ENCODE measurements at places on chromosomes 6 and 20.

DNA sequence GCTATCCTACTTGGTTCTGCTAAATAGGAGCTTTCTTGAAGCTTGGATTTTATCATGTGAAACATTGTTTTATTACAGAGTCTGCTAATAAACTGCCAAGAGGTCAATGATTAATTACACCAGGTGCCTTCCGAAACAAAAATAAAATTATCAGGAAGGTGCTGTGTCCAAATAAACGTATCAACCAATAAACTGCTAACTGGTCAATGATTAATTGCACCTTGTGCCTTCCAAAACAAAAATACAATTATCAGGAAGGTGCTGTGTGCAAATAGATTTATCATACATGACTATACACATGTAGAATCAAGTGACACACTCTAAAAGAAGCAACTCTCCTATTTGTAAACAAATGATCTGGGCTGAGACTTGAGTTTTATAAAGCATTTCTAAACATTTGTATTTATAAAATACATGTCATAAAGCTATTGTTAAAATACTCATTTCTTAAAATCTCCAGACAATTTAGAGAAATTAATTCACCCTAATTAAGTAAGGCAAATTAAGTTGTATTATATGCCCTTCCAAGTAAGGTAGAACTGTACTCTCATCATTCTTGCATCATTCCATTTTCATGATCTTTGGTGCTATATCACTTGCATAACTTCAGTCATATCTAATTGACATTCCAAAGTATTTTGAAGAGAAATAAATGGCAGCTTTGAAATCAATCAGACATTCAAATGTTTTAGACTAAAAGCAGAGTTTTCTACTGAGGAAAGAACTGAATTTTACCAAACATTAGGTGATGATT lies 26.8 kb downstream of the SPTLC3 start:
- DNase-seq = no peak

DNA sequence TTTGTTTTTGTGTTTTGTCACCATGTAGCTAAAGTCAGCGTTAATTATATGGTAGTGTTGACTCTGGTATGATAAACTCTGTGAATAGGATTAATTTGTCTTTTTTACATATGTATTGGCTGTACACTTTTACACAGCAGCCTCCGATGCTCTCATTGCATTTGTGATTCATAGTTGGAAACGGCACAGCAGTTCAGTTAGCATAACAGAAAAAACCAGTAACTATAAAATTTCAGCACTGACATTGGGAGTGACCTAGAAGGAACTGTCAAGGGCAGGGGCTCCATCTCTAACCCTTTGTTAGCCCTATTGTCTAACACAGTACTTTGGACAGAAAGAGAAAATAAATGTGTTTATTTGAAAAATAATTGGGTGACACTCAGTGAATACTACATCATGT lies 5.6 kb upstream of the BEND6 start:
- no peak for DNase-seq

DNA sequence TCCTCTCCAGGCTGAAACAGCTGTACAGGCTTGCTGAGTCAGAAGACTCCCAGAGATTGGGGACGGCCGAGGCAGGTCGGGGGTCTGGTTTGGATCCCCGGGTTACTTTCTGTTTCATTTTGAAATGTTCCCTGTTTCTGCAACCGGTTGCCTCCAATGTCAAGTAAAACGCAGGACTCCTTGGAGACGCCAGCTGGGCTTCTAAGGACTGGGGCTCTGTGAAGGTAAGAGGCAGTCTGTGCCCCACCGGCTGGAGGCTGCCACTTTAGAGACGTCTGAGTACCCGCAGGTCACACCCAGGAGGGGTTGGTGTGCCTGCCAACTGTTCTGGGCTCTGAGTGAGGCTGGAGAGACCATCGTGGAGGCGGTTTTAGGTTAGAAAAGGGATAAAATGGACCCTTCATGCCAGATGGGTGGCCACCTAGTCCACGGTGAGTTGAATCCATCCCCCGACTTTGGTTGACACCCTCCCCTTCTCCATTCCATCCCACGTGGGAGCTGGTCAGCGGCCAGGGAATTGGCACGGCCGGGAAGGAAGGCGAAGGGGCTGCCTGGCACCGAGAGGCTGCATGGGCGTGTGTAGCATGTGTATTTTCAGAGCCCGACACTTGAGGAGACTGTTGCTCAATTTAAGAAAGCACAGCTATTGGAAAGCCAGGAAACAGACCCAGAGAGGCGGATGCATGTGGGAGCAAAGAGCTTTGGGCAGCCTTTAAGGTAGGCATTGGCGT lies 240.9 kb downstream of the PHACTR1 start:
- no peak for DNase-seq

DNA sequence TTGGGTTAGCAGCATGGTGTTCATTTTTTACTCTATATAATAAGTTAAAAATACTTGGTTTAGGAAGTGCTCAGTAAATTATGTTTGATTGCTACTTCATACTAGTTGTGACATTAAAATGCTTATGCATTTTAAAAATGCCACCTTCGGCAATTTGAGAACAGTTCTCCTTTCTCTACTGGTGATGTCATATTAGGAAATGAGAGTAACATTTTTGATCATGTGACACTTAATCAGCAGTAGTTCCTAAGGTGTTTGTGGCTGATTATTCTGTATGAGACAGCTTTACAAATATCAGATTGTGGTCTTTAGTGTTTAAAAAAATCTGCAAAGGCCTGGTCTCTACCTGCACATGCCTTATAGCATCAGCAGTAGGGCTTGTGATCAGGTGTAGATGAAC lies 4.4 kb downstream of the GZF1 start:
- DNase-seq = no peak

GRCh38 chr20:34404803-34405202 lies 41.7 kb downstream of the ITCH start:
- no peak for DNase-seq

Measured in T-cell (primary cell).